ENCODE measurements at places on chromosomes 12 and 14. TPM values are rescaled to one million over a fixed set of nuclear protein-coding genes. Genes with fewer than 3 reads are reported as not detected.

RTN1 gene
- 0.36 TPM for polyA plus RNA-seq

IFNG-AS1 gene
- not detected for polyA plus RNA-seq

CPNE6 gene
- not detected for polyA plus RNA-seq

FITM1 gene
- 0.23 TPM for polyA plus RNA-seq

FOXN4 gene
- not detected for polyA plus RNA-seq

TAS2R8 gene
- polyA plus RNA-seq, result not detected

PRB3 gene
- polyA plus RNA-seq, result not detected

DNM1L gene
- 54.4 TPM for polyA plus RNA-seq

MEG3 gene
- 191 TPM for polyA plus RNA-seq

GLIPR1L1 gene
- polyA plus RNA-seq, result not detected

SDSL gene
- polyA plus RNA-seq, result 8.6 TPM

KERA gene
- not detected for polyA plus RNA-seq

TMEM179 gene
- polyA plus RNA-seq, result not detected

CCER1 gene
- polyA plus RNA-seq, result not detected

KRT82 gene
- not detected for polyA plus RNA-seq

TAC3 gene
- not detected for polyA plus RNA-seq

CPSF2 gene
- 14.2 TPM for polyA plus RNA-seq

MFAP5 gene
- 172 TPM for polyA plus RNA-seq

TMEM132D gene
- 0.02 TPM for polyA plus RNA-seq

CEP170B gene
- polyA plus RNA-seq, result 5.4 TPM

LGR5 gene
- 0.23 TPM for polyA plus RNA-seq

MIPOL1 gene
- polyA plus RNA-seq, result 1.1 TPM

KRT81 gene
- polyA plus RNA-seq, result 24.7 TPM

HRK gene
- not detected for polyA plus RNA-seq

VDR gene
- 23.3 TPM for polyA plus RNA-seq

KIF26A gene
- 0.06 TPM for polyA plus RNA-seq

SPIC gene
- not detected for polyA plus RNA-seq

SLC17A8 gene
- not detected for polyA plus RNA-seq

SPX gene
- 0.12 TPM for polyA plus RNA-seq

IL26 gene
- not detected for polyA plus RNA-seq

ABCD2 gene
- polyA plus RNA-seq, result not detected

ATF7 gene
- polyA plus RNA-seq, result 22.9 TPM

RIN3 gene
- polyA plus RNA-seq, result 4.3 TPM

GALNT4 gene
- 4.2 TPM for polyA plus RNA-seq

SERPINA9 gene
- 0.12 TPM for polyA plus RNA-seq

RBP5 gene
- not detected for polyA plus RNA-seq

BDKRB1 gene
- polyA plus RNA-seq, result 3.8 TPM

SLC6A13 gene
- not detected for polyA plus RNA-seq

BEGAIN gene
- polyA plus RNA-seq, result 0.05 TPM

TSHR gene
- polyA plus RNA-seq, result not detected

SPRYD4 gene
- 2.4 TPM for polyA plus RNA-seq

GALNT9 gene
- polyA plus RNA-seq, result not detected

MAP3K9 gene
- 0.36 TPM for polyA plus RNA-seq

TUNAR gene
- 0.02 TPM for polyA plus RNA-seq

EIF2S3B gene
- 0.65 TPM for polyA plus RNA-seq

ZNF10 gene
- polyA plus RNA-seq, result 4.3 TPM

PLA2G1B gene
- polyA plus RNA-seq, result not detected

PLEKHG7 gene
- polyA plus RNA-seq, result not detected

GSC gene
- polyA plus RNA-seq, result not detected

BHLHE41 gene
- polyA plus RNA-seq, result 4.0 TPM

SUPT16H gene
- polyA plus RNA-seq, result 31.2 TPM

POTEM gene
- polyA plus RNA-seq, result not detected

KLRC2 gene
- polyA plus RNA-seq, result not detected

TSPAN11 gene
- 0.44 TPM for polyA plus RNA-seq

SLC38A4 gene
- polyA plus RNA-seq, result 7.4 TPM

OAS3 gene
- polyA plus RNA-seq, result 3.7 TPM

FLVCR2 gene
- 0.70 TPM for polyA plus RNA-seq

CACNB3 gene
- polyA plus RNA-seq, result 48.2 TPM

OTX2 gene
- polyA plus RNA-seq, result not detected

Data from BJ (cell line).